ENCODE measurements at places on chromosomes 2 and 18. TPM values are rescaled to one million over a fixed set of nuclear protein-coding genes. Genes with fewer than 3 reads are reported as not detected.
A peak's percentile ranks its signal among the peaks of the same experiment; 100 is the strongest.

GRCh38 chr2:137493261-137493660 lies 471.0 kb upstream of the HNMT start:
- no peak for DNase-seq

DNA sequence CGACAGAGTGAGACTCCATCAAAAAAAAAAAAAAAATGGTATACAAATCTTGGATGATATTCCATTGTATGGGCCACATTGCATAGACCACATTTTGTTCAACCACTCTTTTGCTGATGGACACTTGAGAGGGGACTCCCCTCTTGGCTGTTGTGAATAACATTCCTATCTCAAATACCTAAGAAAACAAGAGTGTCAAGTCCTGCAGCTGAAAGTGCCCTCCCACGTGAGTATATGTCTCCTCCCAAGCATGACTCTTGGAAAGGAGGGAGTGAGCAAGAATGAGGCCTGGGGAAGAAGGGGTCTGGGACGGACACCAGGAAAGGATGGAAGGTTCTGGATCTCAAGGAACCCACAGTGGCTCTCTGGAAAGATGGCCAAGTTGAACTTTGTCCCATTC lies 36.0 kb upstream of the NPAS2 start:
- DNase-seq: no peak

DNA sequence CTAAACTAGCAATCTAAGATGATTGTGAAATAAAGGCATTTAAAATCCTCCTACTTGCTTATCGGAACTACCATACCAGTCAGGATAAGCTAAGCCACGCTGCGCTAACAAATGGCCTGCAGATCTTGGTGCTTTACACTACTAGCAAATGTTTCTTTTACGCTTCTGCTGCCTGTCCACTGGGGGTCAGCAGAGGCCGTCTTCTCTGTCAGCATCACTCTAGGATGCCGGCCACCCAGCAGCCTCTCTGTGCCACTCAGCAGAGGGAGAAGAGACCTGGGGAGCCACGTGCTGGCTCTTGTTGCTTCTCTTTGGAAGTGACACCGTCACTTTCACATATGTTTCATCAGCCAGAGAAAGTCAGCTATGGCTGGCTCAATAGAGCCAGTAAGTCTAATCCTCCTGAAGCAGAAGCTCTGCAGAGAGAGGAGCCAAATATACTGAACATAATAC lies 36.6 kb downstream of the COPS8 start:
- DNase-seq: peak; percentile 58

GRCh38 chr2:69514819-69515218 lies 77.6 kb upstream of the NFU1 start:
- no peak for DNase-seq

DNA sequence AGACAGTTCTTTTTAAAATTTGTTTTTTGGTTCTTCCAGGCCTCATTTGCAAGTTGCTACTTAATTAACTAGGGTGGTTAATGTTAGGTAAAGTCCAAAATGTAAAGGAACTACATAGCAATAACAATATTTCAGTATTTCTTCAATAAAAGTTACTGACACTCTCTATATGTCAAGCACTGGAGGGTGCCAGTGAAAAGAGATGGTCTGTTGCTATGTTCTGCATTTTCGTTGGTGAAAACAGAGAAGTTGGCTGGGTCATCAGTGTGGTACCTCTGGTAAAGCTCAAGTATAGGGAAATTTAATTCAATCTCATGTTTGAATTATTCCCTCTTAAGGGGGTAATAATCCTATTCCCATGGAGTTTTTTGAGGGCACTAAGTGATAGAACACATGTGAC lies 16.3 kb upstream of the SCN1A start:
- no peak for DNase-seq

GRCh38 chr2:11404376-11405073 lies 60.1 kb upstream of the ROCK2 start:
- DNase-seq: no peak

- DNase-seq: no peak
Observed at GRCh38 chr2:68907232-68907919, 36.2 kb upstream of the BMP10 start.

DNA sequence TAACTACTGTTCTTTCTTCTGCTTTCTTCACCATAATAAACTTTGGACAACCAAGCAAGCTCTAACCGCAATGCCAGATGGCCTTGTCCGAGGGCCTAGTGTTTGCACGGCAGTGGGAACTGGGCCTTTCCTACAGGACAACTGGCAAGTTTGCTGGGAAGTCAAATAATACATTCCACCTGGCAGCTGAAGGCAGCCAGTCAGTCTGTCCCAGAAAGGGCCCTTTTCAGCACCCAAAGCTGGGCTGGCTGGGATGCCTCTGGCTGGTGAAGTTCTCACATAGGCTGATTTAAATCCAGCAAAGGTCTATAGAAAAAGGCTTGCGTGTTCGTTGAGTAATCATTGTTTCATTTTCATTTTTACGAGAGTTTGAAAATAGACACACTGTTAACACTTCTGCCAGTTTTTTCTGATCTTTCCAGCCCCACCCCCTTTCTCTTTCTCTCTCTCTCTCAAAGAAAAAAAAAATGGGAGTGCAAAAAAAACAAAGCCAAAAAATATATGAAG lies 110.0 kb upstream of the EPAS1 start:
- DNase-seq: no peak

DNA sequence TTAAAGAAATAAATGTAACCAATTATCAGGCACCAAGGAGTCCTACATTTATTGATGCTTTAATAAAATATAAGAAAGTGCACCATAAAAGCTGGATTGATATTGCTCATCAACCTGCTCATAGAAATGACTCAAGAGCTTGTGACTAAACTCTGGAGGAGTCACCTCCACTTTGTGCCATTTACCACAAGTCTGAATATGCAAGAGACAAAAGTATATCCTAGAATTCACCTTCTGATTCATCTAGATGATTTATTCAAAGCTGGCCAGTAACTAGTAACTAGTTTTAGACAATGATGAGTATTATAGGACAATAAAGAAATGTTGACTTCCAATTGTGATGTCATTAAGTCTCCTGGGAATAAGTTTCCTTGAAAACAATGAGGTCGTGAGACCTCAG lies 146.0 kb upstream of the SOX11 start:
- DNase-seq: no peak

DHRS9 gene
- 1.1 TPM for total RNA-seq

BMP10 gene
- total RNA-seq: not detected

COLEC12 gene
- total RNA-seq: 10.2 TPM

PPP1R1C gene
- total RNA-seq: 2.0 TPM

Measured in ureter (tissue), 1 donor.